HFFc6 (cell line): ENCODE measurements at places on chromosomes 4 and X.
A peak's percentile ranks its signal among the peaks of the same experiment; 100 is the strongest.

- DNase-seq: peak; percentile 30
Observed at GRCh38 chrX:115260330-115260729, 26.4 kb upstream of the LRCH2 start.

DNA sequence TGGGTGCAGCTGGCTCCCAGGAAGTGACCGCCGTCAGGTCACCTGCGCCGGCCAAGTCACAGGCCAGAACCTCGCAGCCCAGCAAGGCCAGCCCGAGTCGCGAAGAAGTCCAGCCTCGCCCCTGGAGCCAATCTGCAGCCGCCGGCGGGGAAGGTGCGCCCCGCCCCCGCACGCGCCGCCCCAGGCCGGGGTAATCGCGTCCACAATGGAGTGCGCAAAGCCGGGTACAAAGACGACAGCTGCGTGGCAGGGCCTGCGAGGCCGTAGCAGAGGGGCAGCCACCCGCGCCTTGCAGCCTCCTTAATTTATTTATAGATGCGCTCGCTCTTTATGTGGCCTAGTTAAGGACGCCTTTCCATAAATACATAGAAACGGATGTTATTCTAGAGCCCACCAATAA, 139.4 kb upstream of the CPEB2 start:
- no peak for DNase-seq

DNA sequence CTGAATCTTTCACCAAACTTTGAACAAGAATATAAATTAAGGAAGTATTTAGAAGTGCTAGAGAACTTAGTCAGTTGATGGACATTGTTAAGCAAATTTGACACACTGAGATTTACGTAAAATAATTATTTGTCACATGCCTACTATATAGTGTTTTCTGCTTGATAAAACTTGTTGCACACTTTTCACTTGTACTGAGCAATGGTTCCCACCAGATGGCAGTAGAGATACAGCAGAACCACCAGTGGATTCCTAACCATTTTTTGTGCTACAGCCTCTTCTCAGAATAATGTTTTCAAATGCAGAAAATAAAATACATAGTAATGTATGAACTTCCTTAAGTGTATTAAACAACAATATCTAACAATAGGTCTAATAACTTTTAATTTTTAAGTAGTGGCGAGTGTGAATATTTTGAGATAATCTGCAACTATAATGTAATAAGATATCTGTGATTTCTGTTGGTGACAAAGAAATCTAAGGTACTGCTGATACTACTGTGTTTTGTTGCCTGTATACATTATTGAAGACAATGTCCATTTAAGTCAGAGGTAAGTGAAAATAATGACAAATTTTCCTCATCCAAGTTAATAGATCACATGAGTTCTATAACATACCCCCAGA, 81.2 kb downstream of the APOOL start:
- DNase-seq: peak; percentile 20

DNA sequence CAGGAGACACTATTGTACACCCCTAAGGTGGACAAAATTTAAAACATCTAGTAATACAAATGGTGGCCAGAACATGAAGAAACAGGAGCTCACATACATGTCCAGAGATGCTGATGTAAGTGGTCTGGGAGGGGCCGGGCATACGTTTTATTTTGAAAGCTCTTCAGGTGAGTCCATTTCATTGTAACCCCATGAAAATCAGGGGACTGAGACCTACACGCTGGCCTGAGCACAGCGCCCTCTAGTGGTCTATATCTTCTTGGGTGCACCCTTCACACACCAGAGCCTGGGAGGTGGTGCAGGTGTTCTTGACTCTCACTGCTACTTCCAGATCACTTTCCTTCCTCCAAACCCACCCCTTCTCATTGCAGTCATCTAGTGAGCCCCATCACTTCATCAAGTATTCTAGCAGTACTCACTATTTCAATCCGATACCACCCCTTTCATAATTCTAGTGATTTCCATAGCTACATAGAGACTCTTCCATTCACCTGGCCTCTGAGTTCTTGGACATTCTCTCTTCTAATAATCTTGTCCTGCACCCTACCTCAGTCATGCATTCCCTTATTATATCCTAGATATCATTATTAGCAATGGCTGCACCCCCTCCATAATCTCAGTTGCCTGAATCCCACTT, 4.3 kb upstream of the TLR6 start:
- DNase-seq: no peak

DNA sequence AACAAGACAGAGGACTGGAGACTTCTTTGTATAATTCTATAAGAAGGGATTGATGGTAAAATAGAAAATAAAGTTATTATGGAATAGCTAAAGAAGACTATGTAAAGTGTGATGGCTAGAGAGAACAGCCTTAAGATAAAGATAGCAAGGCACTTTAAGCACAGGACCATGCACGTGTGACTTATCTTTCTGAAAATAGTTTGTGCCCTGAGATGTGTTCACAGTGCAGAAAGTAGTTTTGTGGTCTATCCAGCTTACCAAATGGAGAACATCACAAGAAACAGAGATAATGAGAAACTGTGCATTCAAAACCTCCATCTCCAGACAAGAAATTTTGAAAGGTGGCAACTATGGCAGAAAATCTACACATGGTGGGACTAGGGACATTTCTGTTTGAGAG, 213.3 kb downstream of the PARM1 start:
- no peak for DNase-seq

- no peak for DNase-seq
Observed at GRCh38 chrX:9369802-9370291, 95.0 kb upstream of the TBL1X start.

DNA sequence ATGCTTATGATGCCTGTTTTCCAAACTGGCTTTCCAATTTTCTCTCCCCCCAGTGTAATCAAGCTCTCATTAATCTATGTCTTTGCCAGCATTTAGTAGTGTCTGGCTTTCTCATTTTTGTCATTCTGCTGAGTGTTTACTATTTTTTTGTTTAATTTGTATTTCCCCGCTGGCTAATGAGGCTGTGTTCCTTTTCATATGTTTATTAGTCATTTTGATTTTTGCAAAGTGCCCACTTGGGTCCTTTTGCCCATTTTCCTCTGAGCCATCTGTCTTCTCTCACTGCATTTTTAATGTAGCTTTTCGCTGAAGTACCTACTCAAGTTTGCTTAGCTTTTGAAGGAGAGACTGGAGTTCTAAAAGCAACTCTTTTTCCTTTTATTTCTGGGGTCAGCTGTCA, 14.7 kb downstream of the DCK start:
- DNase-seq: no peak

- peak; percentile 46 for DNase-seq
Observed at GRCh38 chr4:98937986-98938720, 9.2 kb upstream of the EIF4E start.

- no peak for DNase-seq
Observed at GRCh38 chr4:11529625-11530201, 101.0 kb upstream of the HS3ST1 start.

GRCh38 chr4:84433633-84434222, 65.4 kb downstream of the NKX6-1 start:
- DNase-seq: no peak

GRCh38 chr4:115781528-115782146, 668.2 kb upstream of the NDST4 start:
- DNase-seq: no peak

DNA sequence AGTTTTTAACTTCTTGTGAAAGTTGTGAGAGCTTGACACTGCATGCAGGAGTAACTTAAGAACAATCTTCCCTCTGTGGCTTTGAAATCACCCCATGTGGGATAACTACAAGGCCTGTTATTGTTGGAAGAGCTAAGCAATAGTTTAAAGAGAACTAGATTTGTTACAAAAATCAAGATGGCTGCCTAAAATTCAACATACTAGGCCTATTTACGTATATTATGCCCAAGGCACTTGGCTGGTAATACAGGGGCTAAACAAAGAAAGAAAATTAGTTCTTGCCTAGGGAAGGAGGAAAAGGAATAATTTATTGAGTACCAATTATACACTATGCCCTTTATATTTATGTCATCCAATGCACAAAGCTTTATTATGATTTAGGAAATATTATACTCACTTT, 36.1 kb downstream of the DMD start:
- no peak for DNase-seq

- peak; percentile 83 for DNase-seq
Observed at GRCh38 chr4:177480795-177481194, 38.6 kb upstream of the AGA start.

GRCh38 chr4:139171876-139172691, 4.9 kb downstream of the ELF2 start:
- DNase-seq: peak; percentile 64

DNA sequence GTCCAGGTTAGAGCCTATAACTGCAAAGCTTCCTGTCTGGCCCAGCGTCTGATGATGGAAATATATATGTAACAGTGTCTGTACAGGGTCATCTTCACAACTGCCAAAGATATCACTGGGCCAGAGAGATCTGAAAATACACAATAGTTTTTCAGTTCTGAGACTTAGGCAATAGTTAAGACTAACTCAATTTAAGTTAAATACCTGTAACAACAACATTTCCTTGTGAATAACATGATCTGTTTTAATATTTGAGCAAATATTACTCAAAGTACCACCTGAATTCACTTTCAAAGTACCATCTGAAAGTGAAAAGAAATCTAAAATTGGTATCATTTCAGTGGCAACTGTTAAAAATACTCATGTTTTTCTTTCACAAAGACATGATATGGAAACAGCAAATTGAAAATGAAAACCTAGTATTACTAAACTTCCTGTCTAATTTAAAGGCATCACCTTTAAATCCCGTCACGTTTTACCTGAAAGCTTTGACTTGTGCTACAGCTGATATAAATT, 9.6 kb downstream of the ZAR1 start:
- no peak for DNase-seq

DNA sequence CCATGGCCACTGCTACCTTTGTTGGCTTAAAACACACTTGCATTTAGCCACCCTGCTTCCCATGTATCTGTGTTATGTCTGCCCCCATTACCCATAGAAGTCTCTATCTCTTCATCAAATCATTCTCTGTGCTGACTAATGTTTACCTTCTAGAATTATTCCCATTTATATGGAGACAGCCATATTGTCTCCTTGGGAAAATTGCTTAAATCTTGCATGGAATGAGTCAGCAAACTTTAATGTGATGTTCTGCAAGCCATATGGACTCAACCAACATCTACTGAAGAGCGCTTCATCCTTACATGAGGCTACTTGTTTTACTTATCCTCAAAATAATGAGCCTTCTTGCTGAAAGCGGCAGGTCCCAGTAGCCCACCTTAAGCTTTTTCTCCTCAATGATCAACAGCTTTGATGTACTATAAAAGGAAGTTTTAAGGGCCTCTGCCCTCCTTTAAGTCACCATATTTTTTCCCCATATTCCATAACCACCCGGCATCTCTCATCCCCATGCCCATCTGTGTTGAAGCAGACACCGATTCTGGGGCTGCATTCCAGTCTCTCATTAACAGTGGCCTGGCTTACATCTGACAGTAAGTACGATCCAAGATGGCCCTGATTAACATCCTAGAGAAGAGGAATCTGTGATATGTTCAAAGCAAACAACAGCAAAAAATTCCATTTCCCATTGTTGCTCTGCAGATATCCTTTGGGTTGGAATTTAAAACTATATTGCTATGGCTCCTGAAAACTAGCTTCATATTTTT, 130.4 kb downstream of the ARHGAP6 start:
- no peak for DNase-seq

- DNase-seq: no peak
Observed at GRCh38 chrX:21837056-21837455, 2.4 kb upstream of the MBTPS2 start.

DNA sequence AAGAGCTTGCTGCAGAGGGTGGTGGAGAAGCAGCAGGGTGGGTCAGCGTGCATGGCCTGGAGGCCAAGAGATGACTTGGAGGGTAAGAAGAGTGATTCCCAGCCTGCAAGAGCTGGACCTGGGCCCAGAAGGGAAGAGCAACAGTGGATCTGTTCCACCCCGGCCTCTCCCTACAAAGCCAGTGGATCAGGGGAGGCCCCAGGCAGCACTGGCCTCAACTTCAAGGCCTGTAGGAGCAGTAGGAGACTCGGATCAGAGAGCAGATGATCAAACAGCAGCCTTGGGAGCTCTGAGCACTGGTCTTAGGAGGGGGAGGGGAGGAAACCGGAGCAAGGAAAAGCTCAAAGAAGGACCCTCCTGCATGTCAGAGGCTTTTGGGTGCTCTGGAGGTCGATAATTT, 7.6 kb downstream of the L1CAM start:
- DNase-seq: no peak

DNA sequence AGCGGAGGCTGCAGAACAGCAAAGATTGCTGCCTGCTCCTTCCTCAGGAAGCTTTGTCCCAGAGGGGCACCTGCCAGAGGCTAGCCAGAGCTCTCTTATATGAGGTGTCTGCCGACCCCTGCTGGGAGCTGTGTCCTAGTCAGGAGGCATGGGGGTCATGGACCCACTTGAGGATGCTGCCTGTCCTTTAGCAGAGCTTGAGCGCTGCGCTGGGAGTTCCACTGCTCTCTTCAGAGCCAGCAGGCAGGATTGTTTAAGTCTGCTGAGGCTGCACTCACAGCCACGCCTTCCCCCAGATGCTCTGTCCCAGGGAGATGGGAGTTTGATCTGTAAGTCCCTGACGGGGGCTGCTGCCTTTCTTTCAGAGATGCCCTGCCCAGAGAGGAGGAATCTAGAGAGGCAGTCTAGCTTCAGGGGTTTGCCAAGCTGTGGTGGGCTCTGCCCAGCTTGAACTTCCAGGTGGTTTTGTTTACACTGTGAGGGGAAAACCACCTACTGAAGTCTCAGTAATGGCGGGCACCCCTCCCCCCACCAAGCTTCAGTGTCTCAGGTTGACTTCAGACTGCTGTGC, 10.9 kb downstream of the DCK start:
- no peak for DNase-seq

- no peak for DNase-seq
Observed at GRCh38 chr4:143372093-143372915, 35.6 kb downstream of the GAB1 start.

DNA sequence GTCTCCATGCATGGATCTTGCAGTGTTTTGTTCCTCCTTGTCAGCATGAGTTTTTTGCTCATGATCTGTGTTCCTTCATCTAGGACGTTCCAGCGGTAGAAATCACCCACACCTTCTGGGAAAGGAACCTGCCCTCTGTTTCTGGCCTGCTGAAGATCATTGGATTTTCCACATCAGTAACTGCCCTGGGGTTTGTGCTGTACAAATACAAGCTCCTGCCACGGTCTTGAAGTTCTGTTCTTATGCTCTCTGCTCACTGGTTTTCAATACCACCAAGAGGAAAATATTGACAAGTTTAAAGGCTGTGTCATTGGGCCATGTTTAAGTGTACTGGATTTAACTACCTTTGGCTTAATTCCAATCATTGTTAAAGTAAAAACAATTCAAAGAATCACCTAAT, 88.2 kb downstream of the MAOA start:
- no peak for DNase-seq

GRCh38 chr4:37793562-37793961, 32.9 kb upstream of the PGM2 start:
- peak; percentile 13 for DNase-seq

DNA sequence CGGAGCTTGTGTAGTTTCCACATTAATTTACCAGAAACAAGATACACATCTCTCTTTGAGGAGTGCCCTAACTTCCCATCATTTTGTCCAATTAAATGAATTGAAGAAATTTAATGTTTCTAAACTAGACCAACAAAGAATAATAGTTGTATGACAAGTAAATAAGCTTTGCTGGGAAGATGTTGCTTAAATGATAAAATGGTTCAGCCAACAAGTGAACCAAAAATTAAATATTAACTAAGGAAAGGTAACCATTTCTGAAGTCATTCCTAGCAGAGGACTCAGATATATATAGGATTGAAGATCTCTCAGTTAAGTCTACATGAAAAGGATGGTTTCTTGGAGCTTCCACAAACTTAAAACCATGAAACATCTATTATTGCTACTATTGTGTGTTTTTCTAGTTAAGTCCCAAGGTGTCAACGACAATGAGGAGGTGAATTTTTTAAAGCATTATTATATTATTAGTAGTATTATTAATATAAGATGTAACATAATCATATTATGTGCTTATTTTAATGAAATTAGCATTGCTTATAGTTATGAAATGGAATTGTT, at the start of gene FGB:
TSS of gene FGB (plus strand) at position 315 of the 558 bp plus-strand sequence. CDS start at position 323, 8 bp downstream.
- no peak for DNase-seq
